K562 (cell line): ENCODE measurements at places on chromosomes 5 and 9.

GRCh38 chr9:95962936-95963335 is 87.4 kb downstream of the ERCC6L2 start:
- DNase-seq, result no peak

GRCh38 chr5:34042321-34042720 is 692 bp downstream of the C1QTNF3 start:
- DNase-seq, result no peak

DNA sequence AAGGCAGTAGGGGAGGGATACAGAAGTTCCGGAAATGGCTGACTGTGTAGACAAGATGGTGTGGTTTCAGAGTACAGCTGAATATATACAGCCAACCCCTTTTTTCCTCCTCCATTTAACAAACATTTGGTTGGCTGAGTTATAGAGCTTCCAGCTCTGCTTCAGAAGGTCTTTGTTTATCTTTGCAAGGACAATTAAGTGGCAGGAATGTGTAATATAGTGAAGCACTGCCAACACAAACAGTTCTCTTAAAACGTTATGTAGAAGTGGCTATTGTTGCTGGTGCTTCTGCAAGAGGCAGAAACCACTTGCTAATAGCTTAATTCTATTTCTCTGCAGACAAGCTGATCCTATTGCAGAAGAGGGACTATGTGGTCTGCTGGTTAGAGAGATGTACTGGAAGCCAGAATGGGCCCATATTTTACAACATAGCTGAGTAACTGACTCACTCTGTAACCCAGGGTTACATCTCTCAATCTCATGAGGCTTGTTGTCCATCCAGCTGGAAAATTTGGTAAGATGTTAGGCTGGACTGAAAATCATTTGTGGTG is 62.7 kb upstream of the OSMR start:
- DNase-seq, result no peak

DNA sequence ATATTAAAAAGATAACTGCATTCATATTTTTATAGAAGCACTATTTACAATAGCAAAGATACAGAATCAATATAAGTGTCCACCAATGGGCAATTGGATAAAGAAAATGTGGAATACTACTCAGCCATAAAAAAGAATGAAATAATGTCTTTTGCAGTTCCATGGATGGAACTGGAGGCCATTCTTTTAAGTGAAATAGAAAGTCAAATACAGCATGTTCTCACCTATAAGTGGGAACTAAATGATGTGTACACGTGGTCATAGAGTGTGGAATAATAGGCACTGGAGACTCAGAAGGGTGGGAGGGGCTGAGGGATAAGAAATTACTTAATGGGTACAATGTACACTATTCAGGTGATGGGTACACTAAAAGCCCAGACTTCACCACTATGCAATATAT is 53.2 kb downstream of the DENND1A start:
- no peak for DNase-seq

DNA sequence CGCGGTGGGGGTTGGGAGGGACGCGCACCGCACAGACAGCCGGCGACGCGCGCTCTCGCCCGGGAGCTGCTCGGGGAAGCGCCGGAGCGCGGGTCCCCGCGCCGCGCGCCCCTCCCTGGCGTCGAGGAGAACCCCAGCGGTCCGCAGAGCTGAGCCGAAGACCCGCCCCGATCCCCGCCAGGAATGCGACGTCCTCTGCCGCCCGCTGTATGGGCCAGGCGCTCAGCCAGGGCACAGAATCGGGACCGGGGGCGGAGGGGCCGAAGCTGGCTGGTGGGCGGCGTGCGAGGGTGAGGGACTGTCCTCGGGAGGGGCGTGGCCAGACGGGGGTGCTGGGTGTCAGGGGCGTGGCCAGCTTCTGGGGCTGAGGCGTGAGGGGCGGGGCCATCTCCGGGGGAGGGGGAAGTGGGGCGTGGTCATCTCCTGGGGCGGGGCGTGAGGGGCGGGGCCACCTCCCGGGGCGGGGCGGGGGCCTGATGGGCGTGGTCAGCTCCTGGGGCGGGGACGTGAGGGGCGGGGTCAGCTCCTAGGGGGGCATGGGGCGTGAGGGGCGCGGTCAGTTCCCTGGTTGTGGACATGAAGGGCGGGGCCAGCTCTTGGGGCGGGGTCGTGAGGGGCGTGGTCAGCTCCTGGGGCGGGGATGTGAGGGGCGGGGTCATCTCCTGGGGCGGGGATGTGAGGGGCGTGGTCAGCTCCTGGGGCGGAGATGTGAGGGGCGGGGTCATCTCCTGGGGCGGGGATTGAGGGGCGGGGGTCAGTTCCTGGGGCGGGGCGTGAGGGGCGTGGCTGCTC is 965 bp downstream of the PTGDS start:
- DNase-seq, result peak; percentile 100

DNA sequence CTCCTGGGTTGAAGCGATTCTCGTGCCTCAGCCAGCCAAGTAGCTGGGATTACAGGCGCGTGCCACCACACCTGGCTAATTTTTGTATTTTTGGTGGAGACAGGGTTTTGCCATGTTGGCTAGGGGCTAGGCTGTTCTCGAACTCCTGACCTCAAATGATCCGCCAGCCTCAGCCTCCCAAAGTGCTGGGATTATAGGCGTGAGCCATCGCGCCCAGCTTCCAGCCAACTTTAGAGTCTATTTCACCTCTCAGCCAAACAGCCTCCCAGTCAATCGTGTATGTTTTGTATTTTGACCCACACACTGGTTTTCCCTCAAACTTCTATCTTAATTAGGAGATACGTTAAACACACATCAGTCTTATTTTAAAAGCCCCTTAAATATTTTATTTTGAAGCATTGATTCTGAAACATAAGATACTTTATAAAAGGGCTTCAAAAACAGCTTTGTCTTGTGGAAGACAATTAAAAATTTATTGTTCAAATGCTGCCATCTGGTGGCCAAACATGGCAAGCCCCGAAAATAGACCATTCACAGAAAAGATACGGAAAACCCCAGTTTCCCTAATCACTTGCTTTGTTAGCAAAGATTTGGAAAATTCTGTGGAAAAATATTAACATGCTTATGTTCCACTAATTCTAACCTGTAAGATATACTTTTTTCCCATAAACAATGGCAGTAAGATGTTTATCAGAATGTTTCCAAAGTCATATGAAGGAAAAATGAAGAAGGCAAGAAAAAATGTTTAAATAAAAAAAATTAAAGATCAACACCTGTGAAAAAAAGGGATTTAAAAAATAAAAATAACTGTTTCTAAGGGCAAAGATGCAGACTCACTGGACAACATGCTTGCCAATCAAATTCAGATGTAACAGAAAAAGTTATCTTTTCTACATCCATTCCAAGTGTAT is 33.1 kb downstream of the APTX start:
- DNase-seq, result peak; percentile 60

DNA sequence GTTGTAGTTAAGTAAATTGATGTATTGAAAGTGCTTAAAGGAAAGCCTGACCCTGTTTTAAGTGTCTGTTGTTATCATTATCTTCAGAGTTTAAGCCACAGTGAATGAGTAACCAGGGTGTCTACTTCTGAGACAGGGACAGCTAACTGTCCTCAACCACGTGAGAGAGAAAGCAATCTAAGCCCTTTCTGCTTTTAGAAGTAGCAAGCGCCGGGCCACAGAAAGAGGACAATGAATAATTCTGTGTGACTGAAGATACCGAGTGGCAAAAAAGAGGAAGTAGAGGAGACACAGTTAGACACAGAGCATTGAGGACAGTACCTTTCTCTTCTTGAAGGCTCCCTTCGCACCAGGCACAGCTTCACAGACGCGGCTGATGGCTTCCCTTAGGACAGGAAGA is 86.3 kb downstream of the S1PR3 start:
- DNase-seq, result peak; percentile 1

DNA sequence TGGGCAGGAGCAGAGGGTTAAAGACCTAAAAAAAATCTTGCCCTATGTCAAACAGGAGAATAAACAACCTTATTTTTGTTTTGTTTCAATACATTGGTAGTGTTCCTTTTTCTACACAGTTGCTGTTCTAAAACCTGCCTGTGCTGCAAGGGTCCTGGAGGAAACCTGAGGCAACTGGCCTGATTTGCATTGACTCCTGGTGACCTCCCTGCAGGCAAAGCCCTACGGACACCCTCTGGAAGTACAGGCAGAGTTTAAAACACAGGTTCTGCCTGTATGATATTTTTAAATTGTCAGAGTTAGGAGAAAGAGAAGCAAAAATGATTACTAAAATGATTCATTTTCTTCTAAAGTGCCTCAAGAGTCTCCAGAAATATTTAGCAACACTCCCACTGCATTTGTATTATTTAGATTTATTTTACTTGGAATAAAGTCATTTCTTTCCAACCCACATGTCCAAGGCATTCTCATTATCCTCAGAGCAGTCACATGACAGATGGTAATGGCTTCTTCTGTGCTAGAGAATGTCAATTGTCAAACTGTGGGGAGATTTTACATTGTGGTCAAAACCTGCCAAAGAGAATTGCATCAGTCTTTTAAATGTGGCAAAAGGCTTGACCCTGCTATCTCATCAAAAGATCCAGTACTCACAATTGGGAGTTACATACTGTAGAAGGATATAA is 559.6 kb downstream of the CETN3 start:
- DNase-seq, result no peak

- no peak for DNase-seq
Measured at GRCh38 chr5:80703291-80703690, 48.5 kb upstream of the DHFR start.

GRCh38 chr9:92385001-92385400 is 19.4 kb downstream of the OGN start:
- DNase-seq, result no peak

DNA sequence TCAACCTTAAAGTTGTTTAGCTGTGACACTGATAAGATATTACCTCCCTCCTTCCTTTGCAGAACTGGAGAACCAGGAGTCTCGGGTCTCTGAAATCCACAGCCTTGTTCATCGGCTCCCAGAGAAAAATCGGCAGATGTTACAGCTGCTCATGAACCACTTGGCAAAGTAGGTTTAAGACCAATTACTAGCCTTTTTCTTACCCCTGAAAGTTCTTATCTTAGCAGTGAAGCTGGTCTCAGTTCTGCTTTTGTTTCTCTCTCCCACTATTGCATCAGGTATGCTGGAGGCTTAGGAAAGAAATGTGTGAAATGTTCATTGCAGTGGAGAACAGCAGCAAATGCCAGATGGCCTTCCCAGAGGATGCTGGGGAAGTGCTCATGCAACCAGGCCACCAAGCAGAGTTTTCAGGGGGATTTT is 287.4 kb downstream of the ARHGAP26 start:
- no peak for DNase-seq

GRCh38 chr5:124867137-124867704 is 120.8 kb upstream of the ZNF608 start:
- no peak for DNase-seq

DNA sequence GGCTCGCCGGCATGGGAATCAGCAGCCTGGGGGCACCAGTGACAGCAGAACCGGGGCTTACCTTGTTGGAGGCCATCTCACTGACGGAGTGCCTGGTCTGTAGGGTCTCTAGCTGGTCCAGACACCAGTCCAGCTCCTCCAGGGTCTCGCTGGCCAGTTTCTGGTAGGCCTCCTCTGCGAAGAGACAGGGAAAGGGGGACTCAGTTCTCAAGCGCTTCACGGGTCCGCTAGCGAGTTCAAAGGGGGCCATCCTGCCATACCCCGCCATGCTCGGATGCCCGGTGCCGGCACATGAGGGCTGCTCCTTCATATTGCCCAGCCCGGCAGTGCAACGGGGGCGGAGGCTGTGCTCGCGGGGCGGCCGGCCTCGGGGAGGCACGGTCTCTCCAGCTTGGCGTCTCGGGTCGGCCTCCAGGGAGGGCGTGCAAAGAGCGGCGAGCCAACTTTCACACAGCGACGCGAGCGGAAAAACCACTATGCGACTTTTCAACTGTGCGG is 456.0 kb downstream of the RAB3C start:
- DNase-seq, result no peak

GRCh38 chr5:125298258-125298657 is 551.8 kb upstream of the ZNF608 start:
- no peak for DNase-seq

GRCh38 chr9:107710953-107711352 is 221.4 kb upstream of the KLF4 start:
- no peak for DNase-seq

GRCh38 chr9:89532478-89532877 is 34.6 kb upstream of the SEMA4D start:
- DNase-seq, result no peak

DNA sequence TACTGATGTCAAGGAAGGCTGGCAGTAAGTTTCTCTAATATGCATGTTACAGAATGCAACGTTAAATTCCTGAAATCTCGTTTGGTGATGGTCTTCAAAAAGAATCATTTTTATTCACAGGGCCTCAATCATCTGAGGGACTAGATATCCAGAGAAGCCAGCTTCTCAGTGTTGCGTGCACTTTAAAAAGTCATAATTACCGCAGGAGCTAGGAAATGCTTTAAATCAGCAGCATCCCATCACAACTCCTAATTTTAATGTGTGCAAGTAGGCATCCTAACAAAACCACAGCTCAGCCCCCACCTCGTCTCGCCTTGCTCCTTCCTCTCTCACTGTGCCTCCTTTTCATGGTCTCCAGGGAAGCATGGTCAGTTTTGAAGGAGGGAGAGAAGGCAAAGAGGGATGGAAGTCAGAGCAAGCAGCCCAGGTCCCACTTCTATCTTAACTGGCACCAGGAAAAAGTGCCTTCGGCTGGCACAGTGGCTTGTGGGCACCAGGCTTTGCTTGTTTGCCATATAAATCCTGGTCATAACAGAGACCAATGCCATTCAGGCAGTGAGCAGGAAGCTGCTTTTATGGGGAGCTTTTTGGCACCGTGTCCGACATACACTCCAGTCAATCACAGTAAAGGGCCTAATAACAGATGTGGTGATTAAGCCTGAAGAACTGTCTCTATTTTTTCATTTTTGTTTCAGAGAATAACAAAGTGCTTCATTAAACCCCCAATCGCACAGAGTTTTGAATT is 21.4 kb downstream of the MEGF10 start:
- no peak for DNase-seq

DNA sequence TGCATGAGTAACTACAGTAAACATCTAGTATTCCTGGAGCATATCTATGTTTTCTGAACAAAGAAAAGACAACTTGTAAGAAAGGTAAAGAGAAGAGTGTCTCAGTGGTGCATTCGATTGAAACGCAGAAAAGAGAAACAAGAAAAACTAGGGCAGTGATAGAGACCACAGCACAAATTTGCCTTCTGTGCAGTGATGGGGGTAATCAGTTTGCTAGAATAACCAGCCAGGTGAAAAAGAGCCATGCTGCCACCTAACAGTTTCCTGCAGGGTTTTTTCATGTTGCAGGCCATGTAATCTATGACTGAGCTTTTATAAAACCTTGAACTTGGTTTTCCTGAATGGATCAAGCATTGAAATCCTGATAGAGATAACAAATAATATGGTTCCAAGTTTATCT is 198.4 kb upstream of the MEF2C start:
- no peak for DNase-seq

DNA sequence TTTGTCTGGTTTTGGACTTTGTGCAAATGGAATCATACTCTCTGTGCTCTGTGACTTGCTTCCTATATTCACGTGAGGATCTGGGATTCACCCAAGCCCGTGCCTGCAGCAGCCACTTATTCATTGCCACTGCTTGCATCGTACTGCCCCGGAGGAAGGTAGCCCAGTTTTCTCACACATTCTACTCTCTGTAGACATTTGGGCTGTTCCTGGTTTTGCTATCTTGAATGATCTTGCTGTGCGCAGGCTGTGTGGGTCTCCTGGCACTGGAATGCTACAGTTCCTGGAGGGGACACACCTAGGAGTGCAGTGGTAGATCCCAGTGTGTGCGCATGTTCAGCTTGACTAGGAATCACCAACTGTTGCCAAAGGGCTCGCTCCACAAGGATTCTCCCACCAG is 99.2 kb upstream of the BOD1 start:
- no peak for DNase-seq
